Amygdala (tissue), 56 donors: ENCODE measurements at places on chromosomes 3 and 15.

- DNase-seq: no peak
Observed at GRCh38 chr3:172517859-172518466, 5.3 kb downstream of the TNFSF10 start.

- no peak for DNase-seq
Observed at GRCh38 chr3:126117212-126117611, 33.3 kb upstream of the SLC41A3 start.

DNA sequence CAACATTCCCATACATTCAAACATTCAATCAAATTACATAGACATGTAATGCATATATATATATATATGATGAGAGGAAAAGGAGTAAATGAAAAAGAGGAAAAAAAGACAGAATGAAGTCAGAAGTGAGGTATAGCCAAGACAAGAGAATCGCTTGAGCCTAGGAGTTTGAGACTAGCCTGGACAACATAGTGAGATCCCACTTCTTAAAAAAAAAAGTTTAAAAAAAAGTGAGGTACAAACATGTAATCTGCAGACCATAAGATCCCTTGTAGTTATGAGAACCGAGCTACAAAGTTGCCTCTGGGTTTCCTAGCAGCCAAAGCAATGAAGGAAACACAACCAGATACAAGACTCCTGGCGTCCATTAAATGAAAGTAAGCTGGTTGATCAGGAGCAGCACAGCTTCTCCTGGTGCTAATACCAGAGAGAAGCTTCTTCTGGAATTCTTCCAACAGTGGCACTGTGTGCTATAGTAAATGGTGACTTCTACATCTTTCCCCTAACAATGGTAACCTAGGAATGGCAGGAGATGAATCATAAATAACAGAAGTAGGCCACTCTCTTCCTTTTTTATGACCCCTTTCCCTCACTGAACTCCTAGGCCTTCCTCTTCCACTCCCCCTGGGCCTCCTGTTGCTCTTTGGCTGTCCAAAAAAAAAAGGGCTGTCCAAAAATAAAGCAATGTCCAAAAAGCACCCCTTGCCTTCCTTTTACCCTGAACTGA is 3.5 kb downstream of the KCNMB3 start:
- DNase-seq: no peak

GRCh38 chr3:119894195-119894594 is 112.3 kb downstream of the NR1I2 start:
- DNase-seq: no peak

- no peak for DNase-seq
Observed at GRCh38 chr3:10351013-10351735, 30.3 kb upstream of the SEC13 start.

GRCh38 chr3:19155375-19155774 is 7.1 kb downstream of the KCNH8 start:
- no peak for DNase-seq

- DNase-seq: no peak
Observed at GRCh38 chr3:174215456-174215855, 643.7 kb upstream of the NAALADL2 start.

GRCh38 chr3:62672270-62672987 is 202.8 kb downstream of the CADPS start:
- no peak for DNase-seq
